Activated CD4-positive, alpha-beta T cell treated with anti-CD3 and anti-CD28 coated beads, Interleukin-2, amount 50 U/mL, for 48 hours (primary cell): ENCODE measurements at places on chromosomes 2 and 18.
A peak's percentile ranks its signal among the peaks of the same experiment; 100 is the strongest.

GRCh38 chr18:6255886-6256285 lies 158.8 kb downstream of the L3MBTL4 start:
- no peak for DNase-seq

- DNase-seq, result no peak
Measured at GRCh38 chr2:101509499-101510284, 34.8 kb upstream of the RFX8 start.

DNA sequence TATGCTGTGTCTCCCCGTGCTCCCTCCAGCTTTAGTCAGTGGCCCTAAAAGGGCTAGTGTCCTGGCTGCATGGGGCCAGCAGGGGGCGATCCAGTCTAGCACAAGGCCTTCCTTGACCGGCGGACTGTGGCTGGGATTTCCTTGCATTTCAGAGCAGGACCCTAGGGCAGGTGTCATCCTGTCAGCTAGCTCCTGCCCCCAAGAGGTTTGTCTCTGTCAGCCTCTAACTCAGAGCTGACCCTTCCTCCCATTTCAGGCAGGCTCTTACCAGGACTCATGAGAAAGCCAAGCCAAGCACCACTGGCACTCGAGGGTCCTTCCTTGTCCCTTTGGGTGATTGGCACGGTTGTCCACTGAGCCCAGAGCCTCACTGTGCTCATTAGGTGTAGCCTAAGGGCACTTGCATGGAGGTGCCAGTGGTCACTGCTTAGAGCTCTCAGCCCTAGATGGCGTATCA lies 140.3 kb downstream of the RPIA start:
- DNase-seq, result peak; percentile 60

DNA sequence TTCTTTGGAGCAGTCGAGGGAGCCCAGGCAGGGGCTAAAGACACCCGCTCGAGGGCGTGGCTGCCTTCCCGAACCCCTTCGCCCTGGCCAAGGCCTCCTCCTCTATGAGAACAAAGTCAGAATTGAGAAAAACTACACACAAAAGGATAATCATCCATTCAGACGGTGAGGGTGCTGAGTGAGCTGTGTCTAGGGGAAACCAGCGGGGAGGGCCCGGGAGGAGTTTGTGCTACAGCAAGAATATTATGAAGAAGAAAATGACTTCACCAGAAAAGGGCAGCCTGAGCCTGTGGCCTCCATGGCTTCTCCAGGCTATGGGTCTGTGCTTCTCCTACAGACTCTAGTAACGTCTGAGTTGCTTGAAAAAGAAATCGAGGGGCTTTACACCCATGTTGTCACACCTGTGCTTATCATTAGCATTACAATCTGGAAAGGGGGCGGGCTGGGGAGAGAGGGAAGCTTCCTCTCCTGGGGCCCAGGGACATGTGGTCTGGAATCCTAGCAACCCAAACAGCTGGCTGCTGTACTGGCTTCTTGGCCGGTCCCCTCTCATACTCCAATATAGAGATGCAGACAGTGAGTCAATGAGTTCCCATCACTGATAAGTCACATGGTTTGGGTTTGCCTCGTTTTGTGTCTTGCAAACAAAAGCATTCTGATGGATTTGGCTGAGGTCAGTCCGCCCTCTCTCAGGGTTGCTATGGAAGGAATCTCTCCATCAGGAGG lies 52.0 kb upstream of the ARL4C start:
- DNase-seq, result no peak

- no peak for DNase-seq
Measured at GRCh38 chr18:26071725-26072124, 18.7 kb downstream of the SS18 start.

- no peak for DNase-seq
Measured at GRCh38 chr2:149021271-149021719, 17.2 kb upstream of the LYPD6B start.

GRCh38 chr18:47926101-47926850 lies 4.2 kb downstream of the SMAD2 start:
- DNase-seq, result no peak

DNA sequence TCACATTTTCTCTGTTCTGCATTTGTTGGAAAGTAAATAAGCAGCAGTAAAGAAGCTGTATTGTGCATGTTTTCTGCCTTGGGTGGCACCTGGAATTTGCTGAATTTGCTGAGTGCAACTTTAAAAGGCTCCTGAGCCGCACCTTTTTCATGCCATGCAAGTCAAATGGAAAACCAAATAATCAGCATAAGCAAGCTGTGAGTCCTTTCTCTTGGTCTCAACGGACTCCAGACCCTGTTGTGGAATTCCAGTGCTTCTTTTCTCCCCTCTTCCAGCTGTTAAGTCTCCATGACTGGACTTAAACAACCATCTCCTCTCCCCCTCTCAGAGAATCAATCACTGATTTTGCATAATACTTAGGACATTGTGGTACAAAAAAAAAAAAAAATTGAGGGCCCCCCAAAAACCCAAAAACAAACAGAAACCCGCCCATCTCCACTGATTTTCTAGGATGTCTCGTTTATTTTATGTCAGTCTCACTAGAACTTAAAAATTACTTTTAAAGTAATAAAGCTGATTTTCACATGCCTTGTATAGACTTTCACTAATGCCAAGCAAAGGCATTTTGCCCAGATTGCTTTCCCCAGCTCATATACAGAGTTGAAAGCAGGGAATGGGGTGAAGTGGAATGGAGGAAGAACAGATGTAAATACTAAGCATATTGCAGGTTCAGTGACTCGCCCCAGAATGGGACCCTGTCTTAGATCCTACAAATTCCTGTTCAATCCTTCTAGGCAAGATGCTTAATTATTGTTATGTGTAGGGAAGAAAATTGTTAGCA lies 5.1 kb upstream of the CETN1 start:
- no peak for DNase-seq

DNA sequence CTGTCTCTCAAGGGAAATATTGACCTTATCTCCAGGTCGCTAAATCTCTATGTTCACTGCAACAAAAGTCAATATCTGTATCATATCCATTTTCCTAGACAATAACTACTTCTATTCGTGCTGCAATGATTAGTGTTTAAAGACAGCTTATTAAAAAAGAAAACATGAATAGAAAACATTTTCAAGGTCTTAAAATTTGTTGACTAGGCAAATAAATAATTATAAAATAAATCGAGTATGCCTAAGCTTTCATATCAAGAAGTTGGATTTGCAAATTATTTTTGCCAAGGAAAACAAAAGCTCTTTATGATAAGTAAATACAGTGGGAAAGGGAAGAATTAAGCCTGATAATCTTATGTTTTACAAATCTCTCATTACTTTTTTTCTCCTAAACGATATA lies 428.5 kb downstream of the NUP35 start:
- DNase-seq, result no peak

- DNase-seq, result no peak
Measured at GRCh38 chr2:27185331-27186026, 26.4 kb upstream of the ATRAID start.

GRCh38 chr2:23620841-23621341 lies 235.9 kb downstream of the KLHL29 start:
- DNase-seq, result no peak
